OCI-LY7 (cell line): ENCODE measurements at places on chromosomes 5 and 9.
A peak's percentile ranks its signal among the peaks of the same experiment; 100 is the strongest.

DNA sequence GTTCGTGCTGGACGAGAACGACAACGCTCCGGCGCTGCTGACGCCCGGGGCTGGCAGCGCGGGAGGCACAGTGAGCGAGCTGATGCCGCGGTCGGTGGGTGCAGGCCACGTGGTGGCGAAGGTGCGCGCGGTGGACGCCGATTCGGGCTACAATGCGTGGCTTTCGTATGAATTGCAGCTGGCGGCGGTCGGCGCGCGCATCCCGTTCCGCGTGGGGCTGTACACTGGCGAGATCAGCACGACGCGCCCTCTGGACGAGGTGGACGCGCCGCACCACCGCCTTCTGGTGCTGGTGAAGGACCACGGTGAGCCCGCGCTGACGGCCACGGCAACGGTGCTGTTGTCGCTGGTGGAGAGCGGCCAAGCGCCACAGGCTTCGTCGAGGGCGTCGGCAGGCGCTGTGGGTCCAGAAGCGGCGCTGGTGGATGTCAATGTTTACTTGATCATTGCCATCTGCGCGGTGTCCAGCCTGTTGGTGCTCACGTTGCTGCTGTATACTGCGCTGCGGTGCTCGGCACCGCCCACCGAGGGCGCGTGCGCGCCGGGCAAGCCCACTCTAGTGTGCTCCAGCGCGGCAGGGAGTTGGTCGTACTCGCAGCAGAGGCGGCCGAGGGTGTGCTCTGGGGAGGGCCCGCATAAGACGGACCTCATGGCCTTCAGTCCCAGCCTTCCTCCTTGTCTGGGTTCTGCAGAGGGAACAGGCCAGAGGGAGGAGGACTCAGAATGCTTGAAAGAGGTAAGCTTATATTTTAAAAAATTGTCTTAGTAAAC, 2.2 kb downstream of the PCDHA13 start:
- no peak for DNase-seq

- DNase-seq, result no peak
Observed at GRCh38 chr5:29024052-29024451, 1985.7 kb upstream of the CDH9 start.

DNA sequence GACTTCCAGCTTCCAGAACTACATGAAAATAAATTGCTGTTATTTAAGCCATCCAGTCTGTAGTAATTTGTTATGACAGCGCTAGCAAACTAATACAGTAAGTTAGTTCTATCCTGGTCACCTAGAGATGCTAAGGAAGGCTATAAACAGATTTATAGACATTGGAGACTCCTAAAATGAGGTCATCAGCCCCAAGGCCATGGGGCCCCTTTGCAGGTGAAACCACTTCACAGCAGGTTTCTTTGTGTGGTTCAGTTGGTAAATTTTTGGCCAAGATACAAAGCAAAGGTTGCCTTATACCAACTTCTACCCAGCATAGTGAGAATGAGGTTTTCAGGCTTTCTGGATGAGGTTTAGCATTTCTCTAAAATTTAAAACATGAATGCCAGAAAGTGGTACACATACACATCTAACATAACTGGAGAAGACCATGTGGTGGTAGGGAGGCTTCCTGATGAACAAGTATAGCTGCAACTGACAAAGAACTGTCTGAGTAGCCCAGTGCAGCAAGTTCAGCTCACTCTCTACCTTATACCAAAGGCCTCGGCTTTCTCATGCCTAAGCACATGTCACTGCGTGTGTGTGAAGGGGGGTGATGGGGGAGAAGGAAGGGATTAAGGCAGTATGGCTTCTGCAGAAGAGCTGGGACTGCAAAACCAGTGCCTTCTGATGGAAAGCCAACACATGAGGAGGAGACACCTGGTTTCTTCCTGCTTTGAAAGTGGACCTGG, 264.6 kb upstream of the TAS2R1 start:
- no peak for DNase-seq

DNA sequence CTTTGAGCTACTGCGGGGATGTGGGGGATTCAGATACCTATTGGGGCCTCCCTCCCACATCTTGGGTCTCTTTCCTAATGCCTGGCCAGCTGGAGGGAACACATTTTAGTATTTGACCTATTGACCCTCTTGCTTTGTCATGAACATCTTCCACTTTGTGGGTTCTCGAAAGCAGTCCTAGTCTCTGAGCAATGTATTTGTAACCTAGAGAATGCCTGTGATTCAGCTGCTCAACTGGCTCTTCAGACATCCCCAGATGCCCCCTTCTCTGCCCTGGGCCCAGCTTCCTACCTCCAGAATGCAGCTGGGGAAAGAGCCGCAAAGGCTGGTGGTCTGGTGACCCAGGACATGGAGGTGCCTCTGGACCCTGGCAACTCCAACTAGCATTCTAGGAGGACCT, 32.2 kb downstream of the APTX start:
- DNase-seq, result no peak

- no peak for DNase-seq
Observed at GRCh38 chr5:16147179-16147900, 32.3 kb downstream of the MARCHF11 start.

DNA sequence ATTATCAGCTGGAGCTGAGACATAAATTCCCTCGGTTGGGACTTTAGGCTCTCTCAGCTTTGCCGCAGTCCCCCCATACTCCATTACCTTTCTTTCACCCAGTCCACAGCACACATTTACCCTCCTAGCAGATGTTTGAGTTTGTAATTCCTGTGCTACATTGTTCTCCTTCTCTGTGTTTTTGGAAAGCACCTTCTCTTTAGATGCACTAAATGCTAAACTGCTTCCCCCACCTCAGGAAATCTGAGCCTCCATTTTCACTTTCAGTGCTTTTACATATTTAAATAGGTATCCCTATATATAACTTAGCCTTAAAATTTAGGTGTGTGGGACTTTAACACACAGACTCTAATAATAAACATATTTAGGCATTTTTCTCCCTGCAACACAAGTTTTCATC, 356.9 kb downstream of the NFIB start:
- no peak for DNase-seq

DNA sequence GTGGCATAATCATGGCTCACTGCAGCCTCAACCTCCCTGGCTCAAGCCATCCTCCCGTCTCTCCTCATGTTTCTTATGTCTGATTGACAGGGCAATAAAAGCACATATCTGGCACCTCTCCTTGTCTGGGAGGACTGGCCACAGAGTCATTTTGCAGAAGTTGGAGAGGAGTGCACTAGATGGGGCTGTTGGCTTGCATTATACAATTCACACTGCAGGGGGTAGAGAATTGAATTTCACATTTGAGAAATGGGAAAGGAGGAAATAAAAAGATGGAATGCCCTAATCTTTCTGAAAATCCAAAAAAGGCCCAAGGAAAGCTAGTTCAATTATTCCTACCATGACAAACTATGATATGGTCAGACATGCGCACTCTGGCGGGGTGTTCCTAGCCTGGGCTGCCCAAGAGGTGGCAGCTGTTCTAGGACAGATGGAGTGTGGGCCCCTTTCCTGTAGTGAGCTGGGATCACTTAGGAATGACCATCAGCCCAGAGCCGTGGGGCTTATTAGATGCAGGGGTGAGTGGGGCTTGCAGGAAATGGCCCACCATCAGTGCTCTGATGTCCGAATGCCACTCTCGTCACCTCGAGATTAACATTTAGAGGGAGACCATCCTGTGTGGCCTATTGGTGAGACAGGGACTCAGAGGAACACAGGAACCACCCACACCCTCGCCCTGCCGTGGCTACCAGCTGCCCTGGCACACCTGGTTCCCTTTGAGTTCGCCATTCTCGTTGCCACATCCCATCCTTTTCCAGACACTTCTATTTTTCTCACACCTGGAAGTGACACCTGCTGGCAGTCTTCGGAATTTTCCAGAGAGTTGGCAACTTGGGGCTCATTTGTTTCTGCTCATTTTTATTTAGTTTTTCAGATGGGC, 21.8 kb upstream of the ANKRD18A start:
- no peak for DNase-seq

DNA sequence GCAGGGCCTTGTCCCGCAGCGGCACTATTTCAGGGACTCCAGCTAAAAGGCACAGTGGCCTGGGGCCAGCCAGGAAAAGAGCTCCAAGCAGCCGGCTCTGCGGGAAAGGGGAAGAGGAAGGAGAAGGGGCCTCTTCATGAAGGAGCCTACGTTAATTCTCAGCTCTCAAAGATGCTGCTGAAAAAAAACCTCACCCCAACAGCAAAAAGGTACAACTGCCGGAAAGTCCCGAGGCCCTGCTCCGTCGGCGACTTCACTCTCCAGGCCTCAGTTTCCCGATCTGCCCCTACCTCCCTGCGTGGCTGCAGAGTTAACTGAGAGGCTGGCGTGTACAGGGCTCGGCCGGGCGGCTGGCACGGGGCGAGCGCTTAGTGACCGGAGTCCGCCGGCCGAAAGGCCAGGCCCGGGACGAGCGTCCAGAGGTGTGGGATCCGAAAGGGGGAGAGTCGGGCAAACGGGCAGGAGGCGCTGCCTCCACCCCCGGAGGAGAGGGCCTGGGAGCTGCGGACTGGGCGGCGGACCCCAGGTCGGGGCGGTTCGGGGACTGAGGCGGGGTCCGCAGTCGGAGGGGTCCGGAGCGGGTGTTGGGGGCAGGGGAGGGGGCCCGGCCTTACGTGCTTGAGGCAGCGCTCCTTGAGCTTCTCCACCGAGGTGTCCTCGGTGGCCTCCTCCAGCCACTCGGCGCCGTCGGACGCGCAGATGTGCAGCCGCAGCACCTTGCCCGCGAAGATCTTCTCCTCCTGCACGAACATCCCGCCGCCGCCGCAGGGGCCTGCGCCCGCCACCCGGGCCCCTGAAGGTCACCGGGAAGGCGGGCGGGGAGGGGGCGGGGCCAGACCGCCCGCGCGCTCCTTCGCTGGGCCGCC, 529 bp downstream of the UBAC1 start:
- DNase-seq, result no peak

DNA sequence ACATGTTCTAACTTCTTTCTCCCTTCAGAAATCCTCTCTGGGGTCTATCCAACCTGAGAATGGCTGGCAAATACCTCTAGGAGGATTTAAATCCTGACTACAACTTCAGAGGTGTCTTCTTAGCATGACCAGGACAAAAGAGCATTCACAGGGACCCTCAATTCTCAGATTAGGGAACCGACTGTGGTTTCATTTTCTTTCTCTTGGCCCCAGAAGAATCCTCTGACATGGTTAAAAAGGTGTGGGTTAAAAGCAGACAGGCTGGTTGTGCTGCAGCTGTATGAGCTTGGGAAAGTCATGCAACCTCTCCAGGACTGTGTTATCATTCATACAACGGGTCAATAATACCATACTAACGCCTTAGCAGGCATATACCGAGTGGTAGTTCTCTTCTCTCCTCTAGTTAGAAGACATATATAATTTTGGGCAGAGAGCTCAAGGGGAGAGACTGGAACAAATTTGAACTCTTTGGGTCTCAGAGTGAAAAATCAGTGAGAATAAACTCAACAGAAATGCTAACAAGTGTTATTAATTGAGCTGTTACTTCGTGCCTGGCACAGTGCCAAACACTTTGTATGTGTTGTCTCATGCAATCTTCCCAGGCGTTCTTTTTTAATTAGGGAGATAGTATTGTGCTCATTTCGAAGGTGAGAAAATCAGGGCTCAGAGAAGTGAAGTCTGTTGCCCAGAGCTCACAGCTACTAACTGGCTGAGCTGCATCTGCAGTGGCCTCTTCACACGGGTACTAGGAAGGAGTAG, 35.2 kb downstream of the INSYN2B start:
- DNase-seq, result no peak

DNA sequence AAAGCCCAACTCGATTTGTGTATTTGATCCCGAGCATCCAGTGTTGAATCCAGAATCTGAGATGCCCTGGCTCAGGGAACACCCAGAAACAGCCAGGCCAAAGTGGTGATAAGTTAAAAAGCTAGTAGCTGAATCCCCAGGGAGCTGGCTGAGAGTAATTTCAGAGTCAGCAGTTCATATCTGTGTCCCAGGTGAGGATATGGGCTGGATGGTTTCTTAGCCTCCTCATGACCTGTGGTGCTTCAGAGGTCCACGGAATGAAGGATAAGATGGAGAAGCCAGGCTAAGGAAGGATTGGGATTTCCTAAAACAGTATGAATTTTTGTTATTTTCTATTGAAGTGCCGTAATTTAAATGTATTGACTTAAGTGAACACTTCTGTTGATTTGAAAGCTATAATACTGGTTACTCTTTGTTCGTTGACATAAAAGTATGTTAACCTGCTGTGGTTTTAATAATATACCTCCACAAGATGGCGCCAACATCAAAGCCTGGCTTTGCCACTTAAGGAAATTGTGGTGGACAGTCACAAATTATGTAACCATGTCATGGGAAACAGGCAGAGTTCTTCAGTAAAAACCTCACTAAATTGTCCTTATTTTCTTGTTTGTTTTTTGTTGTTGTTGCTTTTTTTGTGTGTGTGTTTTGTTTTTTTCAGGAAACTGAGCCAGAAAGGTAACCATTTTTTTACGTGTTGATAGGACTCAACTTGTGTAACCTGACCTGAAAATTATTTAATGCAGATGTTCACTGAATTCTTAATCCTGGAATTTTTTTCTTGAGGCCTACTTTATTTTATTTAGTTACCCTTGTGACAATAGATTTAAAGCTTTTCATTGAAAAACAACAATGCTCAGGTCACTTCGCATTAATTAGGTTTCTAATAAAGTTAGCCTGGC, 11.4 kb downstream of the MTAP start:
- peak; percentile 85 for DNase-seq

- no peak for DNase-seq
Observed at GRCh38 chr5:52825826-52826225, 38.1 kb downstream of the ITGA1 start.

- peak; percentile 45 for DNase-seq
Observed at GRCh38 chr5:69368458-69369339, 621 bp downstream of the AK6 start.

- DNase-seq, result peak; percentile 69
Observed at GRCh38 chr9:37412431-37413151, 9.9 kb upstream of the GRHPR start.

- DNase-seq, result no peak
Observed at GRCh38 chr9:37398464-37399025, 24.0 kb upstream of the GRHPR start.

GRCh38 chr9:122988920-122989621, 44.4 kb upstream of the GPR21 start:
- DNase-seq, result peak; percentile 6

DNA sequence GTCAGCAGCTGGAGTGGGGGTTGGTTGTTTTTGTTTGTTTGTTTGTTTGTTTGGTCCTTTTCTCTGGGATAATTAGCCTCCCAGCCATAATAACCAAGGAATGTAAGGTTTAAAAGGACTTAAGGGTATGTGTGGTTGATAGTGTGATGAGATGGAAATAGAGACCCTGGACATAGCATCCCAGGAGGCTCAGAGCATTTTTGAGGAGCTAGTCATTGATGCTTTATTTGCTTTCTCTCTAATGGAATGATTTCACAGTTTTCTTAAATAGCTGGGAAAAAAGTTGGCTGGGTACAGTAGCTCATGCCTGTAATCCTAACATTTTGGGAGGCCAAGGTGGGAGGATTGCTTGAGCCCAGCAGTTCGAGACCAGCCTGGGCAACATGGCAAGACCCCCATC, 45.1 kb downstream of the TTC1 start:
- DNase-seq, result no peak

DNA sequence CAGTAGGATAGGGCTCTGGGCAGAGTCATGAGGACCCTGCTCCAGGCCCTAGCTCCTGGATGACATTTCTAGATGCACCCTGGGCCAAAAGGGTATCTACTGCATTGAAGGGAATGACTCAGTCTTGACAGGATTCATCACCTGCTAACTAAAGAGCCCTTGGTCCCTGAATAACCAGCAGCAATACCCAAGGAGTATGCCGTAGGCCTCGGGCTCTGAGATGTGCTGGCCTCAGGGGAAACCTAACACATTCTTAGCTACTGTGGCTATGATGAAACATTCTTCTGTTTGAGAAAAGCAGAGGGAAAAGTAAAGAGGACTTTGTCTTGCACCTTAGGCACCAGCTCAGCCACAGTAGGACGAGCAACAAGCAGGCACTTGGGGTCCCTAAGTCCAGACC, 89.5 kb upstream of the SLC1A1 start:
- no peak for DNase-seq

GRCh38 chr5:3376611-3377010, 219.0 kb upstream of the IRX1 start:
- DNase-seq, result no peak
